ENCODE measurements at places on chromosomes 2 and 18. TPM values are rescaled to one million over a fixed set of nuclear protein-coding genes. Genes with fewer than 3 reads are reported as not detected.

ALPG gene
- total RNA-seq = not detected

POTEF gene
- not detected for total RNA-seq

OTOF gene
- total RNA-seq = 2.6 TPM

SCYGR4 gene
- total RNA-seq = not detected

- no peaks in the 10 kb centered on the region for H3K36me3 ChIP-seq
- no peak overlapping the region for H3K4me3 ChIP-seq
- no peak for DNase-seq
- no peaks in the 10 kb centered on the region for H3K4me1 ChIP-seq
- no peaks in the 10 kb centered on the region for H3K27me3 ChIP-seq
Observed at GRCh38 chr2:5976531-5977065, 284.4 kb downstream of the SOX11 start.

GRCh38 chr2:109670556-109671411, 56.6 kb downstream of the SOWAHC start:
- DNase-seq = no peak
- H3K4me3 ChIP-seq = no peak overlapping the region
- no peaks in the 10 kb centered on the region for H3K4me1 ChIP-seq
- no peaks in the 10 kb centered on the region for H3K27me3 ChIP-seq

DNA sequence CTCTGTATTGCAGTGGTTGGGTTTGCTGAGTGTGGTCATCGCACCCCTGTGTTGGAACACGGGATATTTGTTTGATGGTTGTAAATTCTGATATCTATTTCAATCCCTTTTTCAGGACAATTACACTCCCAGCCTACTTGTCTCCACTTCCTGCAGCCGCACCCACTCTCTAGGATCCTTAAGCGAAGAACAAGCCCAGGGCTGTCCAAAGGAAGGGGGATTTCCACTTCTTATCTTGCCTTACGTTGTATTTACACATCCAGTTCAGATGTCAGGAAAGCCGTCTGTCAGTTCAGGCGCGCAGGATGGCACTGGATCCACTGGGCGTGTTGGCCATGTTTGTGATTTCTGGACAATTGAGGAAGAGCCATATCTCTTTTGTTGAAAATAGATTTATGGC, 834.5 kb upstream of the SALL3 start:
- no peak for DNase-seq
- no peaks in the 10 kb centered on the region for H3K36me3 ChIP-seq
- no peaks in the 10 kb centered on the region for H3K4me1 ChIP-seq
- H3K27me3 ChIP-seq = no peaks in the 10 kb centered on the region

DNA sequence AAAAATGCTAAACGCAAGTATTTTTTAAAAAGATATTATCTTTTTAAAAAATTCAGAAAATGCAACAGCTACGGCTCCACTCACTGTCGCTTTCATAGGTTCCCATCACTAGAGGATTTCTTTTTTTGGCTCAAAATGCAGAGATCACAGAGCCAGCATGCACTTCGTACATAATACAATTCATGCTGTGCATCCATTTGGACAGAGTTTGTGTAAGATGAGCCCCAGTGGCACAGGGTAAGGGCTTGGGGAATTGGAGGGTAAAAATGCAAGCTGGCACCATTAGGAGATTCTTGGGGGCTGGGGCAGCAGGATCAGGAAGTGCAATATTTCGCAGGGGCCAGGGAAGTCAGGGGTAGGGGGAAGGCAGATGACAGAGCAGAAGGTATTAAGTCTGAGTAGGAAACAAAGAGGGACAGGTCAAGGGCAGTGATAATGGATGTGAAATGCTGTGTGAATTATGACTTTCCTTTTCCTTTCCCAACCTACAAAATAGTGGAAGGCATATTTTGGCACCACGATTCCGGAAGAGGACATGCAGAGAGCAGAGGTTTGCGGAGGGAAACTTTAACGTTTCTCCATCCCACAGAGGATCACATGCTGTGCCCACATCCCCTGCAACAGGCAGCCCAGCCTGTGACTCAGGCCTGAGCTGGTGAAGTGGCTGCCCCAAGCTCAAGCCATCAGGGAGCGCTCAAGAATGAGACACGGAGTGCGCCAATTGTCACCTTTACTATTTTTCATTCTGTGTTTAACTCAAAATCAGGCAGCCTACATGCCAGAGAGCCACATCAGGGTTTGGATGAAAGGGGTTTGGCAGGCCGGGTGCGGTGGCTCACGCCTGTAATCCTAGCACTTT, 4.7 kb downstream of the CAPG start:
- peak overlapping the region; percentile 42 for H3K4me3 ChIP-seq
- DNase-seq = peak; percentile 56
- H3K27me3 ChIP-seq = no peaks in the 10 kb centered on the region

- no peak overlapping the region for H3K4me3 ChIP-seq
- no peaks in the 10 kb centered on the region for H3K4me1 ChIP-seq
Observed at GRCh38 chr18:8983195-8983594, 119.3 kb upstream of the NDUFV2 start.

DNA sequence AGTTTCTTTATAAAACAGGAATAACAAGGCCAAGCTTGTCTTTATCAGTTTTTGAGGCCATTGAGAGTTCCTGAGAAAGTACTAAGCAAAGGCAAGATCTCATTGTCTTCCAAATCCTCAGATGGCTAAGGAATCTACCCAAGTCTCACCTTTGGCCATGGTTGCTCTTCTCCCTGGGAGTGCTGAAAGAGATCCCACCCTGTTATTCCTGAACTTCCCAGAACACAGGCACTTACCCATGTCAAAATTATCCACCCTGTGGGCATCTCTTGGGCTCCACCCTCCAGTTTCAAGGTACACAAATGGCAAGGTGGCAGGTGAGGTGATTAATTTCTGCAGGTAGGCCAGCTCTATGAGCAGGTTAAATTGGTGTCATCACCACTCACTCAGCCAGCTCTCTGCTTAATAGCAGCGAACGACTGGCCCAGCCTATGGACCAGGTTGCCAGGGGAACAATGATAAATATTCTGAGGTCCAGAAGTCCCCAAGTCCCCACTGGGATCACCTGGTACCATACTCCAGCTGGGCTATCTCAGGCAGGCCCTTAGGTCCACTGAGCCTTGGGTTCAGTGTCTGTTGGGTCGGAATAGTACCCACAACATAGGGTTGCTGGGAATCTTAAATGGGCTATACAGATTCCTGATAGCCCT, 2.3 kb upstream of the SPRED2 start:
- no peak for DNase-seq
- no peaks in the 10 kb centered on the region for H3K36me3 ChIP-seq
- H3K4me3 ChIP-seq = no peak overlapping the region
- H3K27me3 ChIP-seq = peaks cover 15% of the 10 kb centered on the region
- H3K4me1 ChIP-seq = peaks cover 19% of the 10 kb centered on the region

DNA sequence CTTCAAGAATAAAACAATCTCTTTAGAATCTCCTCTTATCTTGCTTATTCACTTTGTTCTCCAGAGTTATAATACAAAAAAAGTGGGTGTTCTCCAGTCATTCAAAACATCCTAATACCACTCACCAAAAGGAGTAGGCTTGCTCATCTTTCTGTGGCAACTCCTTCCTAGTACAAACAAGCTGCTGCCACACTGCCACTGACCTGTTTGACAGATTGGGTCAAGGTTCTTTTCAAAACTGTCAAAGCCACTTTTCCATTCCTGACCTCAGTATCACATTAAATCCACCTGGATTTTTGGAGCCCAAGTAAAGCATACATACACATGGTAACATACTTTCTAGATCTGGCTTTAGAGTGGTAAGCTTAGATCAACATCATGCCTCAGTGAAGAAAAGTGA, 59.8 kb downstream of the SLC25A12 start:
- no peak for DNase-seq
- H3K4me1 ChIP-seq = no peaks in the 10 kb centered on the region
- H3K27me3 ChIP-seq = no peaks in the 10 kb centered on the region
- H3K4me3 ChIP-seq = no peak overlapping the region
- peaks cover 45% of the 10 kb centered on the region for H3K36me3 ChIP-seq
- H3K27ac ChIP-seq = no peak overlapping the region

DNA sequence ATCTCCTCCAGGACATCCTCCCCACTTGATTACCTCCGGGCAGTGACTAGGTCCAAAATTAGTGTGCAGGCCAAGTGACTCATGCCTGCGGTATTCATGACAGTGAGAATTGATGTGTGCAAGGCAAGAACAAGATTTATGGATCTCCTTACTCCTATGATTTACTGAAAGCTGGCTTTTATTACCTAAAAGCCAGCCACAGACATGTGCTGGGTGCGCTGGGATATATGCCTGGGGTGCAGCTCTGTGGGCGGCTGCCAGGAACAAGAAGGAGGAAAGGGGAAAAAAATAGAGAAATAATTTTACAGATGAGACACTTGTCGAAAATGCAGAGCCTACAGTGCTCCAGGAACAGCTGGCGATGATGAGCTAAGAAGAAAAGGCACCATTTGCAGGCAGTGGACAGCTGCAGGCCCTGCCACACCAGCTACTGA, 359.3 kb downstream of the CMPK2 start:
- no peak overlapping the region for H3K27ac ChIP-seq
- no peak for DNase-seq
- H3K4me3 ChIP-seq = no peak overlapping the region
- no peaks in the 10 kb centered on the region for H3K36me3 ChIP-seq

- H3K27ac ChIP-seq = no peak overlapping the region
- peak; percentile 27 for DNase-seq
- H3K4me1 ChIP-seq = no peaks in the 10 kb centered on the region
- no peak overlapping the region for H3K4me3 ChIP-seq
Observed at GRCh38 chr18:75478996-75479880, 51.7 kb upstream of the SMIM21 start.

DNA sequence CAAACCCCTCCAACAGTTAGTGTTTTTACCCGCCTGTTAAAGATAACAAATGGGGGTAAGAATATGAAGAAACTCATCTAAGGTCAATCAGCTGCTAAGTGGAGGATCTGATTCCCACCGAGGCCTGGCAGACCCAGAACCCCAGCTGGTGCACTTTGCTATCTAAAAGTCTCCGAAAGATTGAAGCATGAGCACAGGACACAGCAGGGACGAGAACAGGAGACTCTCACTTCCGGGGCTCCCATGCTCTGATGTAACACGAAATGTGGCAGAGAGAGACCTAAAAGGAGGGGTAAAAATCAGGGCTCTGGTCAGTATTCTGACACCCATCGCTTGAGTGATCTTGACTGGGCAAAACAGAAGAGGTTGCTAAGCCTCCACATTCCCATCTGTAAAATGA, 119.7 kb downstream of the PDCL3 start:
- no peak for DNase-seq
- peaks cover 4% of the 10 kb centered on the region for H3K4me1 ChIP-seq
- no peaks in the 10 kb centered on the region for H3K27me3 ChIP-seq
- no peak overlapping the region for H3K4me3 ChIP-seq

DNA sequence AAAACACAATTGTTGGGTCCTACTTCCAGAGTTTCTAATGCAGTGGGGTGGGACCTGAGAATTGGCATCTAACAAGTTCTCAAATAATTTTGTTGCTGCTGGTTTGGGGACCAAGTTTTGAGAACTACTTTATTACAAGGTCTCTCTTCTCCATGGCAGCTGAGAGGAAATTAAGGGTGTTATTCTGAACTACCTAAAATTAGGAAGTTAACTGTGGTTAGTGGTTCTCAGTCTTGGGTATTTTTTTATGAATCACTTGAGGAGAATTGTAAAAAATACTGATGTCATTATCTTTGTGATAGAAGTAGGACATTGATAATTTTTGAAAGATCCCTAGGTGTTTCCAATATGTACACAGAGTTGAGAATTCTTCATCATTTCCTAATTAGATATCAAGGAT, 210.2 kb downstream of the MC4R start:
- no peak overlapping the region for H3K4me3 ChIP-seq
- no peak overlapping the region for H3K27ac ChIP-seq
- no peaks in the 10 kb centered on the region for H3K27me3 ChIP-seq
- no peaks in the 10 kb centered on the region for H3K36me3 ChIP-seq
- no peaks in the 10 kb centered on the region for H3K4me1 ChIP-seq

DNA sequence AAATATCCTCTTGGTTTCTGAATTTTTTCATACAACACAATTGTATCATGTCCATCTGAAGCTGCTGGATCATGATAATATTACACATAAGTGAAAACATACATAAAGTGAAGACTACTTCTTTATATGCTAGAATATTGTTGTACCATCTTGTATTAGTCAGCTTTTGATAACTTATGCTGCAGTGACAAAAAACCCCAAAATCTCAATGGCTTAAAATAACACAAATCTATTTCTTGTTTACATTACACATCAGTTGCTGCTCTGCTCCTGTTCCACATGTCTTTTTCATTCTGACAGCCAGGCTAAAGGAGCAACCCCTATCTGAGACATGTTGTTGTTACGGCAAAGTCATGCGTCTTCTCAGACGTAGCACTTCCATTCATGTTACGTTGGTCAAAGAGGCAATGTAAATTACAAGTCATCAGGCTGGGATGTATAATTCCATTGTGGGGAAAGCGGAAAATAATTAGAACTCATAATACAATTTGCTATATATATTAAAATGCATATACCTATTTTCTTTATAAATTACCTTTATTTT, 5.8 kb downstream of the TMSB10 start:
- H3K4me1 ChIP-seq = peaks cover 23% of the 10 kb centered on the region
- no peak overlapping the region for H3K27ac ChIP-seq
- H3K27me3 ChIP-seq = no peaks in the 10 kb centered on the region
- no peak overlapping the region for H3K4me3 ChIP-seq
- no peak for DNase-seq
